Subcutaneous preadipocyte (primary cell): ENCODE measurements at places on chromosomes 1 and 21. TPM values are rescaled to one million over a fixed set of nuclear protein-coding genes. Genes with fewer than 3 reads are reported as not detected.

PTGER3 gene
- 0.37 and 0.39 TPM in 2 replicates for total RNA-seq

SLC44A3 gene
- total RNA-seq: 0.37 and 0.39 TPM in 2 replicates

RCSD1 gene
- 0.20 and 0.37 TPM in 2 replicates for total RNA-seq

THEM5 gene
- total RNA-seq: not detected in 2 replicates

C1orf216 gene
- total RNA-seq: 11.8 and 13.3 TPM in 2 replicates

MYCL gene
- total RNA-seq: 0.37 TPM in 1 of 2 replicates, not detected in the other

SH3BP5L gene
- total RNA-seq: 16.5 and 18.2 TPM in 2 replicates

CSMD2 gene
- 0.37 and 3.5 TPM in 2 replicates for total RNA-seq

ILDR2 gene
- total RNA-seq: under 0.01 TPM in 2 replicates

VTCN1 gene
- total RNA-seq: not detected in 2 replicates

HSD3B1 gene
- not detected in 2 replicates for total RNA-seq

GOLT1A gene
- total RNA-seq: not detected in 2 replicates

FLG2 gene
- total RNA-seq: not detected in 2 replicates

HCRTR1 gene
- total RNA-seq: not detected in 2 replicates

PLA2G2F gene
- not detected in 2 replicates for total RNA-seq

TRMT13 gene
- total RNA-seq: 11.4 and 16.0 TPM in 2 replicates

SFN gene
- total RNA-seq: 0.73 and 1.4 TPM in 2 replicates

HAO2 gene
- total RNA-seq: not detected in 2 replicates

TRAPPC10 gene
- total RNA-seq: 13.2 and 27.6 TPM in 2 replicates

SYT11 gene
- total RNA-seq: 20.2 and 25.6 TPM in 2 replicates

BMP8A gene
- total RNA-seq: not detected in 2 replicates

LCE2C gene
- total RNA-seq: not detected in 2 replicates

BSDC1 gene
- total RNA-seq: 38.3 and 38.9 TPM in 2 replicates

HTR1D gene
- total RNA-seq: not detected in 2 replicates

PPFIA4 gene
- total RNA-seq: 2.3 and 7.0 TPM in 2 replicates

FRRS1 gene
- 17.4 and 17.6 TPM in 2 replicates for total RNA-seq

FNDC5 gene
- total RNA-seq: 0.20 and 0.37 TPM in 2 replicates

VASH2 gene
- under 0.01 TPM in 2 replicates for total RNA-seq

SLC25A34 gene
- total RNA-seq: 0.39 and 0.73 TPM in 2 replicates

PYHIN1 gene
- total RNA-seq: 0.20 and 2.6 TPM in 2 replicates

MASP2 gene
- 0.20 TPM in 1 of 2 replicates, not detected in the other for total RNA-seq

CRNN gene
- total RNA-seq: not detected in 2 replicates

SYCP1 gene
- not detected in 2 replicates for total RNA-seq
